ENCODE measurements at places on chromosomes 6 and 20. TPM values are rescaled to one million over a fixed set of nuclear protein-coding genes. Genes with fewer than 3 reads are reported as not detected.

Gene GATA5
- total RNA-seq: not detected

Gene CST4
- total RNA-seq: not detected

Gene CPNE5
- 1.4 TPM for total RNA-seq

- DNase-seq: peak; percentile 37
Measured at GRCh38 chr20:47576516-47577033, 74.9 kb downstream of the NCOA3 start.

DNA sequence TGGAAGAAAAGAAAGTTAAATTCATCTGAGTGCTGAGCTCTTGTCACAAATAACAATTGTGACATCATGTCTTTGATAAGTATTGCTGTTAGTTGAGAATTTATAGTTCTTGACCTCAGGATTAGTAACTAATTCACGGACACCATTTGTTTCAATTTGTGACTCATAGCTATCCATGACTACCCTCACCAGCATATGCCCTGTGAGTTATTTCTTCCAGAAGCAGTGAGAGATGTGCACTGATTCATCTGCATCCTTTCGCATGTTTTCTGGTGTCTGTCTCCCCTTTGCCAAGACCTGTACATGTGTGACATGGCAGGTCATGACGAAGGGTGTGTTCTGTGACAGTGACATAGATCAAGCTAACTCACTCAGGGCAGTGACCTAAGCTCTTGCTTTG is 86.9 kb downstream of the SOBP start:
- no peak for DNase-seq

- no peak for DNase-seq
Measured at GRCh38 chr6:155234687-155235086, 29.1 kb upstream of the CLDN20 start.

- no peak for DNase-seq
Measured at GRCh38 chr6:27694547-27694874, 217.7 kb downstream of the OR2B2 start.

GRCh38 chr6:137491478-137491877 is 2.7 kb downstream of the OLIG3 start:
- no peak for DNase-seq

DNA sequence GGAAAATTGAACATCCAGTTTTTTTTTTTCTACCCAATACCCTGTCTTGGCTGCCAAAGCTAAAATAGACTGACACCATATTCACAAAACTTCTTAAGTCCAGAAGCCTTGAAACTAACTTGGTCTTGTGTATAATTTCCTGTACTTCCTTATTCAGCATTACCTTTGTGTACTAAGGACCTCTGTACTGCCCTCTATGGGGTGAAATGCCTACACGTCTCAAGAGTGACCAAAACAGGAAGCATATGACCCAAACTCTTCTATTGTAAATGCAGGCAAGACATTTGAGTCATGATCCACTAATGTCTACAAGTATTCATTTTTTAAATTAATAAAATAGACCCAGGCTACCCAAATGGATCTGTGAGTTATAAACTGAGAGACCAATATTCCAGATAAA is 50.4 kb downstream of the HMGCLL1 start:
- no peak for DNase-seq

DNA sequence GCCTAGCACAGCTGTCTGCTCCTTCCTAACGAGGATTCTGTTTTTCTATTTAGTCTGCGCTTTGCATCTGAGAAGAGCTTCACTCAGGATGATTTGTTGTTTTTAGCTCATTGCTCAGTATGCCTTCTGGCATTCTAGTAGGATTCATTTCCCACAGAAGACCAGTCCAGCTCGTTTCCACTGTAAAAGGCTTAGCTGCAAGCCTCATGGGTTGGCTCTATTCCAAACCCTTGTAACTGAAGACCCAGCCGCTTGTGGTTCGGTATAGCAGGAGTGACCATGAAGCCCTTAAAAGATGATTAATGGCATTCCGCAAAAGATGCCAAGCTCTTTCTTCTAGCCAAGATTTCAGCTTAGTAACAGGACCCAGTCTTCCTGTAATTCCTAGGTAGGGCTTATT is 7.2 kb downstream of the ADGRF1 start:
- DNase-seq: no peak

Measured in activated CD8-positive, alpha-beta T cell treated with anti-CD3 and anti-CD28 coated beads, Interleukin-2, amount 10 ng/mL, durations not matched to agents 7 days and 5 days (primary cell).